Stomach (tissue), 19 donors: ENCODE measurements at places on chromosomes 11 and 22. TPM values are rescaled to one million over a fixed set of nuclear protein-coding genes. Genes with fewer than 3 reads are reported as not detected.

MTNR1B gene
- total RNA-seq: not detected

KRTAP5-9 gene
- total RNA-seq: not detected

DNA sequence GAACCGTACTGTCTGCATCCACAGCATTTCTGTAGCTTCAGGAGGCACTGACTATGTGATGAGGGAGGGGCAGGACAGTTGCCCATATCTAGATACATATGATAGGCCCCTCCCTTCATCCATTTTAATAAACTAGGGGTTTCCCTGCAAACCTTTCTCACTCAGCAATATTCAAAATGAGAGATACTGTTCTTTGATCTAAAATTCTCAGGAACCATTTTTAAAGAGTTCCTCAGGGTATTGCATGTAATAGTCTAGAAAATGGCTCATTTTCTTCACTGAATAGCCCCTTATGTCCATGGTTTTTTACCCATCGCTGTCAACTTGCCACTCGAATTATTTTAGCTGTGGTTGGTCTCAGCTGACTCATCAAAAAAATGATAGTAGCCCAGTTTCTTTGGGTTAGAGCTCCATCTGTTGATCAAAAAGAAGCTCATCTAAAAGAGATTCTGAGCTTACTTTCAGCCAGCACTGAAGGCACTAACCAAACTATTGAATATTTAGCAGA, 37.0 kb upstream of the DNAJB7 start:
- peaks cover 13% of the 10 kb centered on the region for H3K36me3 ChIP-seq
- no peaks in the 10 kb centered on the region for H3K4me1 ChIP-seq
- no peaks in the 10 kb centered on the region for H3K27me3 ChIP-seq
- no peak overlapping the region for H3K4me3 ChIP-seq
- no peak overlapping the region for H3K27ac ChIP-seq

FOLR1 gene
- not detected for total RNA-seq

- H3K27me3 ChIP-seq: peaks cover 29% of the 10 kb centered on the region
- peak; percentile 63 for DNase-seq
- no peak overlapping the region for H3K27ac ChIP-seq
- H3K36me3 ChIP-seq: no peaks in the 10 kb centered on the region
- H3K4me3 ChIP-seq: no peak overlapping the region
- H3K4me1 ChIP-seq: no peaks in the 10 kb centered on the region
These were observed 291.8 kb downstream of the MIAT start for GRCh38 chr22:26949193-26949592.

DNA sequence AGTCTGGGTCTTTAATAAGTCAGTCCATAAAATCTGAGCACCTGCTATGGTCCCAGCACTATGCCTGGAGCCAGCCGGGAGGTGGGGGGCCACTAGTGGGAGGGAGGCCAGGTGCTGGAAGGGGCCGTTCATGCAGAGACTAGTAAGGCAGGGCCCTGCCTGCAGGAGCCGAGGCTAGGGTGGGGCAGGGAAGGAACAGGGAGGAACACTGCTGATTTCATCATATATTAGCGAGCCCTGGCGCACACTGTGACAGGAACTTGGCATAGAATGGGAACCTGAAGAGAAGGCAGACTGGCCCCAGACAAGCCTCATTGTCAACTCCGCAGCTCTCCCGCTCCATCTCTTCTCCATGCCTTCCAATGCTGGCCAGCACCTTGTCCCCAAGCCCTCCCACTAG, 7.1 kb downstream of the VSIG10L2 start:
- no peaks in the 10 kb centered on the region for H3K36me3 ChIP-seq
- no peak overlapping the region for H3K27ac ChIP-seq
- H3K4me3 ChIP-seq: no peak overlapping the region
- H3K27me3 ChIP-seq: no peaks in the 10 kb centered on the region
- peaks cover 16% of the 10 kb centered on the region for H3K4me1 ChIP-seq

GRCh38 chr22:48188231-48188721, 1425.8 kb downstream of the TBC1D22A start:
- H3K4me3 ChIP-seq: no peak overlapping the region
- no peaks in the 10 kb centered on the region for H3K27me3 ChIP-seq
- no peaks in the 10 kb centered on the region for H3K4me1 ChIP-seq
- DNase-seq: no peak

- no peaks in the 10 kb centered on the region for H3K36me3 ChIP-seq
- no peak overlapping the region for H3K27ac ChIP-seq
- H3K27me3 ChIP-seq: no peaks in the 10 kb centered on the region
- H3K4me1 ChIP-seq: peaks cover 30% of the 10 kb centered on the region
- no peak for DNase-seq
These were observed 33.2 kb downstream of the PAK1 start for GRCh38 chr11:77440678-77441077.

DNA sequence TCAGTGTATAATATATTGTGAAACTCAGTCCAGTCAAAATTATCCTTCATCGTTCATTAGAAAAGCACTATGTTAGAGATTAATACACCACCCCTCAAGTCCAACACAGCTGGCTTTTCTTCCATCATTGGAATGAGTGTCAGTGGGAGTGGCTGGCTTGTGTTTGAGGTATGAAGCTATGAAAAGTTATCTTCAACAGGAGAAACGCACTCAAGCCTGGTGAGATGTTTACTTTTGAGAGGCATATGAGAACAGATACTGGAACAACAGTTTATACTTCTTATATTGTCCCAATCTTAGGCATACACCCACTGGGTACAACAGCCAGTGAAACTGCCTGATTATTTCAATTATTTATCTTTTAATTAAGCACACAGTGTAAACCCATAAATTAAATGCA, 34.3 kb downstream of the PLEKHB1 start:
- peaks cover 70% of the 10 kb centered on the region for H3K36me3 ChIP-seq
- H3K27me3 ChIP-seq: no peaks in the 10 kb centered on the region
- no peak overlapping the region for H3K27ac ChIP-seq
- no peak overlapping the region for H3K4me3 ChIP-seq

GRCh38 chr11:34525888-34526657, 12.5 kb upstream of the ELF5 start:
- DNase-seq: no peak
- no peaks in the 10 kb centered on the region for H3K36me3 ChIP-seq
- H3K4me3 ChIP-seq: no peak overlapping the region
- H3K27me3 ChIP-seq: no peaks in the 10 kb centered on the region
- H3K4me1 ChIP-seq: no peaks in the 10 kb centered on the region

CRACR2B gene
- 165 TPM for total RNA-seq

DNA sequence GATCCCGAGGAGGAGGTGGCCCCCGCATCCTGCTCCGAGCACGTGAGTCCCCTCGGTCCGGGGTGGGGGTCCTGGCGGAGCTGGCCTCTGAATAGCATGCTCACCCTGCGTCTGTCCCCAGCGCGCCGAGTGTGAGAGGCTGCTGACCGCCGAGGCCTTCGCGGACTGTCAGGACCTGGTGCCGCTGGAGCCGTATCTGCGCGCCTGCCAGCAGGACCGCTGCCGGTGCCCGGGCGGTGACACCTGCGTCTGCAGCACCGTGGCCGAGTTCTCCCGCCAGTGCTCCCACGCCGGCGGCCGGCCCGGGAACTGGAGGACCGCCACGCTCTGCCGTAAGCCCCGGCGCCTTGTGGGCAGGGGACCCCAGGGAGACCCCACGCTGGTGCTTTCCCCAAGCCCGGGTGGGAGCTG, 3.5 kb downstream of the MUC2 start:
- H3K4me3 ChIP-seq: no peak overlapping the region
- no peak overlapping the region for H3K27ac ChIP-seq
- no peaks in the 10 kb centered on the region for H3K36me3 ChIP-seq
- H3K27me3 ChIP-seq: no peaks in the 10 kb centered on the region
- no peak for DNase-seq
